ENCODE measurements at places on chromosomes 2 and 18.
A peak's percentile ranks its signal among the peaks of the same experiment; 100 is the strongest.

- DNase-seq: no peak
Observed at GRCh38 chr2:112924360-112924759, 13.4 kb downstream of the IL37 start.

DNA sequence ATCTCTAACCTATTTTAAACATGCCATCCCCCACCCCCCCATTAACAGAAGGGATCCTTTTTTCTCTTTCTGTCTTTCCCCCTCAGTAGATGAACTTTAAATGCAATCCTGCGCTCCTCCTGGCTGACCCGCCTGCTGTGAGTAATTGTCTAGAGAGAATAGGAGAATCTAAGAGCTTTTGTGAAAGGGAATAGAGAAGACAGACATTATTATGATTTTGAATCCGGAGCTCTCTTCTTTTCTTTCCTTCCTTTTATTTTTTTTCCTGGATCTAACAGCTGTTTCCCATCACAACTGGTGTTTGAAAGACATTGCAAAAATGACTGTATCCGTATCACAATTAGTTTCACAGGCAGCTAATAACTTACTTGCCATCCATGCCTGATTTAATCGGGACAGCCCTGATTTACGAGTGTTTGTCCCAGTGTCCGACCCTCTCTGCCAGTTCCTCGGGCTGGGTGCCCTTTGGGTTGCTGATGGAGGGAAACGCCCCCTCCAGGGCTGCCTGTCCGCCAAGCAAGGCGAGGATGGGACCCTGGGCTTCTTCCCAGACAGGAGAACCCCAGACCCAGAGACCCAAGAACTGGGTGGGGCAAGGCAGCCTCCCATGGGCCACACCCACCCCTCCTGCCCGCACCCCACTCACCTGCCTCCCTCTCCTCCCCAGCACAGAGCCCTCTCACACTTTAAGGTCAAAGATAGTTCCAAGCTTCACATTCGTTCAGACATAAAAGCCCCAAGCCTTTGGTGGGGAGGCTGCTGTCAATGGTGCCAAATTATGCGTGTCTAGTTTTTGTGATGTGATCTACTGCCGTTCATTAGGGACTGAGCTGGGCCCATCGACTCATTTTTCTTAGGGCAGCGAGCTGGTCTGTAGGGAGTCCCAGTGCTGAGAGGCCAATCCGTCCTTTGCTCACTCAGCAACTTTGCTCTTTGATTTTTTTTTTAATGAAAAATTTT, 231.7 kb downstream of the ZNF516 start:
- DNase-seq: no peak

DNA sequence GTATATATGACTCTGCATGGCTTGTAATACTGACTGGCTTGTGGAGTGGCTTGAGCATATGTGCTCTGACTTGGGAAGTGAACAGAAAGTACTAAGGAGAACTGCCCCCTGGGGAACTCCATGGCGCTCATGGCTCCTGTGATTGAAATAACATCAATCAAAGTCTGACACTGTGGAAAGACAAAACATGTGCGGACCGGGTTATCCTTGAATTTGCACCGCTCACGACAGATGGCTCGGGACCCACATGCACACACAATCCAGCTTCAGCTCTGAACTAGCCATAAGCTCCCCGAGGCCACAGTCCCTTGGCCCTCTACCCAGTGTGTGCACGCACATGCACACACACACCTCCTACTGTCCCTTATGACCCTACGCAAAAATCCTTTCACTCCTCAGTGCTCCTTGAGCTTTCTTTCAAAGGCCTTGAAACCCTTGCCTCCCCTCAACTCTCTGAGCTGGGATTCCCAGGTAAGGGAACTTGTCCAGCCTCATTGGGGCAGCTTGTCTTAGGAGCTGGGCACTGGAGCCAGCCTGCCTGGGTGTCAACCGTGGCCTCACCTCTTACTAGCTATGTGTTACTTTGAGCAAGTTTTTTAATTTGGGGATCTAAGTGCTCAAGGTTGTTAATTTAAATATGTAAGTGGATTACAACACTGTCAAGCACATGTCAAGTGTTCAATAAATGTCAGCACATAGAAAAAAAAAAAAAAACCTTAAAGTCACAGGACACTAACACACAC, 43.6 kb downstream of the MRPS5 start:
- no peak for DNase-seq

GRCh38 chr2:177291701-177292100, 27.2 kb upstream of the NFE2L2 start:
- no peak for DNase-seq

- no peak for DNase-seq
Observed at GRCh38 chr2:215392164-215392563, 43.7 kb downstream of the FN1 start.

GRCh38 chr2:26898480-26899078, 50.6 kb downstream of the DPYSL5 start:
- DNase-seq: no peak

DNA sequence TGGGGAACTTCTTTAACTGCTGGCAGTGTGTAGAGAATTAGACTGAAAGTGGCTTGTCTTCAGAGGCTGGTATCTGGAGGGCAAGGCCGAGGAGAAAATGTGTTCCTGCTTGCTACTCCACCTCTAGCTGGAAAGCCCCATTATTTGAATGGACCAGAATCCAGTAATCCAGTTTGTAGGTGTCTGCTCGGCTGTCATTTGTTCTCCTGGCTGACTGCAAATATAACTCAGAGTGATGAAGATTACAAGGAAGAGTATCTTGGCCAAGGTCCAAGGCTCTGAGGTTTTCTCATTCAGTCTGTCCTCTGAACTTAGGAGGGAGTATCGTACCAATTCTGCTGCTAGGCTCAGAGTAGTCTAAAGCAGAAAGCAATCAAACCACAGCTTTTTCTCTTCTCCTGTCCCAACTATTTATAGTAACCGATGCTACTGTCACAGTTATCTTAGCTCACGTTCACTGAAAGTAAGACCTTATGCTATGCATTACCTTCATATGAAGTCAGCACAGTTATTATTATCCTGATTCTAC, 228.6 kb downstream of the SETBP1 start:
- DNase-seq: no peak

DNA sequence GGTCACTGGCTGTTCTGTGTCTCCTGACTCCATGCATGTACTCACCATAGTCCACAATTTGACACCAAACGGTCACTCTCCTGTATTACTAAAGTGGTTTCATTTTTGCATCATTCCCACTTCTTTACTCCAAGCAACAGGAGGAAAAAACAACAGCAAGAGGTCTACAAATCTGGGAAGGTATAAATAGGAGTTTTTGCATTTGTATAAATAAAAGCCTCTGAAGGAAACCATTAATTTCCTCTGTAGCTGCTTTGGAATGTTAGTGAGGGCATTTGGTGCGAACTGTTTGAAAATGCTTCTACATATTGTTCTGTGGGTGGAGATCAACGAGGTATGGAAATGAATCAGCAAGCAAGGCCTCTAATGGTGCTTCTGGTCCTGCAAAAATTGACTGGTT, 148.5 kb upstream of the DLX2 start:
- DNase-seq: no peak

- DNase-seq: no peak
Observed at GRCh38 chr2:70990216-70990615, 4.5 kb downstream of the TEX261 start.

- DNase-seq: no peak
Observed at GRCh38 chr2:6724605-6725140, 141.0 kb downstream of the CMPK2 start.

GRCh38 chr2:98460573-98461497, 16.2 kb downstream of the INPP4A start:
- peak; percentile 28 for DNase-seq

GRCh38 chr2:60028849-60029565, 524.4 kb downstream of the BCL11A start:
- DNase-seq: no peak

- no peak for DNase-seq
Observed at GRCh38 chr2:96622544-96622943, 15.6 kb downstream of the KANSL3 start.

- DNase-seq: peak; percentile 2
Observed at GRCh38 chr2:148926291-148926961, 51.4 kb downstream of the KIF5C start.

DNA sequence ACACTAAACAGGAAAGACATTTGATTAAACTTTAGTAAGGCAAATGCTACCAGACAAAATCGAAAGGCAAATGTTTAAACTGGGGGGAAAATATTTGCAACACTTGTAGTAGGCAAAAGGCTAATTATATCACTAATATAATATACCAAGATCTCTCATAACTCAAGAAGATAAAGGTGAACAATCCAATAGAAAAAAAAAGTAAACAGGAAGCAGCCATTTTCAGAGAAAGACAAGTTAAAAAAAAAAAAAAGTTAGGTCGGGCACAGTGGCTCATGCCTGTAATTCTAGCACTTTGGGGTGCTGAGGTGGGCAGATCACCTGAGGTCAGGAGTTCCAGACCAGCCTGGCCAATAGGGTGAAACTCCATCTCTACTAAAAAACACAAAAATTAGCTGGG, 4.4 kb upstream of the ACTG2 start:
- DNase-seq: no peak

DNA sequence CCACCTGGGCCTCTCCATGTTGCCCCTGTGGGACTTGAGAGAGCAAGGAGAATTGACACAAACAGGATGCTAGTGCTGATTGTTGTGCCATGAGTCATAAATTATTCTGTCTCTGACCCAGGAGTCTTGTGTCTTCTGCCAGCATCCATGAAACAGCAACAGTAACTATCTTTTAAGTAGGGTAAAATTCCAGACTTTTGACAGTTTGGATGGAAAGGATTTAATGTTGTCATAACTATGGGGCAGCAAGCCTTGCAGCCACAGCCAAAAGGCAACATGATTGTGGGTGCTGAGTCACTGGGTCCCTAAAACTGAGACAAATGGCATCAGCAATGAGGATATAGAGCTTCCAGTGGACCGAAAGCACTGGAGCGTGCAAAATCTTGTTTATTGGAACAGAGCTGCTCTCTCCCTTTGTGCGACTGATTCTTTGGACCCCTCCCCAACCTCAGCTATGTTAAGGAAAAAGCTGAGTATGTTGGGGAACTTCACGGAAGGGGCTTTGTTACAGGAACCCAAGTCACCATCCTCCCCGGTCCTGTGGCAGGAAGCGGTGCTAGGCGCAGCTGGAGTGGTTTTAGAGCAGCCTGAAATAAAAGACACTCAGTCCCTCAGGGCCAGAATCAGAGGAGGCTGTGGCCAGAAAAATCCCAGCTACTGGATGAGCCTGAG, 9.6 kb upstream of the ITPRIPL1 start:
- no peak for DNase-seq

DNA sequence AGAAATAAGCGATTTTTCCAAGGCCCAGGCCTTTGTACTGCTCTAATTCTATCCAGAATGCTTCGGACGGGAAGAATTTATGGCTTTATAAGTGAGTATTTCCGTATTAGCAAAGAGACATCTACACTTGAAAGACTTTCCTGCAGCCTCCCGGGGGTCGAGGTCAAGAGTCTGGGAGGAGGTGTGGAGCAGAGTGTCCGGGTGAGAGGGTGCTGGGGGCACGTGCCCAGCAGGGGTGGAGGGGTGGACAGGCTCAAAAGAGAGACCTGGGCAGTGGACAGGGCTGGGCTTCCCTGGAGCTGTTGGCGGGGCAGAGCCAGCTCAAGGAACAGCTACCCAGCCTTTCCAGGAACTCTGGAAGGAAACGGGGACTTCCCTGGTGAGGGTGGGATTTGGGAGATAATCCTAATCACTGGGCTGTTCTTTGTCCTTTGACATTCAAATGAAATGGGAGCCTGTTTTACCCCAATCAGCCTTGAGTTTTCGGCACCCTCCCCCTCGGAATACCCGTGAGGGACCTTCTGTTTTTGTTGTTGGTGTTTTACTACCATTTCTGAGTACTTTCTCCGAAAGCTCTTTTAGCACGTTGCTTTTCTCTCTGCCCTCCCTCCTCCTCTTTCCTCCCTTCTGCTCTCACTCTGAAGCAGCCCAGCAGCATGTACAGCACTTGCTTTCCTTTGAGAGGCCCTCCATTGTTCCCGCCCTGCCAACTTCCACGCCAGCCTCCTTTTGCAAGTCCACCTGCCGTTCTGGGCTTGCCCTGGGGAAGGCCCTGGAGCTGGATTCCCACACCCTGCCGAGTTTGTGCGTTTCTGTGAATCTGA, 164.7 kb downstream of the AGAP1 start:
- DNase-seq: no peak

- DNase-seq: no peak
Observed at GRCh38 chr2:149904352-149905175, 317.0 kb upstream of the MMADHC start.

GRCh38 chr2:44989176-44989575, 20.1 kb downstream of the SIX2 start:
- no peak for DNase-seq

DNA sequence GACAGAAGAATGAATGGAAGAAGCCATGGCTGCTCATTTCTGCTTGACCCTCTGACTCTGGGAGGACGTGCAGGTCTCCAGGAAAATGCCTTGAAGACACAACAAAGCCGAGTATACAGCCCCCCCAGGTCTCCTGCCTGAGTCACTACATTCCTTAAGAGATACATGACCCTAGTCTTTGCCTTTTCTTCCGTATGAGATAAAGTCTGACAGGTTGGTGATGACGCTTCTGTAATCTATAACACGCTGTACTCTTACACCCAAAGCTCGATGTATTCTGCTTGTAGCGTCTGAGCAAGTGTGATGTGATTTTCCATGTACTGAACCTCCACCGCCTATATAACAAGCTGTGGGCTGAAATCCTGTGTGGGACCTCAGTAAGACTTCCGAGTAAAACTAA, 77.3 kb downstream of the KCTD1 start:
- no peak for DNase-seq

DNA sequence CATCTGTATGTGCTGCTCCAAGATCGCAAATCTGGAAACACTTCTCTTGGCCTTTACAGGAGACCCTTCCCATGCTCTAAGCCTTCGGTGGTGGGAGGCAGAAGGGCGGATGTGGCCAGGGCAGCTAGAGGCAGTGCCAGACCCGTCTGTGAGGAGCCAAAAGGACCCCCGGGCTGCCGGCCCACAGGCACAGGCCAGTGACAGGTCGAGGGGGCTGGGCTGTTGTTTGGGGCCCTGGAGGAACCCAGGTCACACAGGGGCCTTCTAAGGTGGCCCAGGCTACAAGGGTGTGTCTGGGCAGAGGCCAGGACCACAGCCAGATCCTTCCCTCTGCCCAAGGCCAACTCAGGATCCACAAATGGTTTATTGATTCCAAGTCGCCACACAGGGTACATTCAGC, 49.4 kb downstream of the SLC66A2 start:
- DNase-seq: no peak
